ENCODE measurements at places on chromosomes 3 and 15.

- DNase-seq: no peak
These were observed 19.9 kb upstream of the EBLN2 start for GRCh38 chr3:73041537-73041936.

DNA sequence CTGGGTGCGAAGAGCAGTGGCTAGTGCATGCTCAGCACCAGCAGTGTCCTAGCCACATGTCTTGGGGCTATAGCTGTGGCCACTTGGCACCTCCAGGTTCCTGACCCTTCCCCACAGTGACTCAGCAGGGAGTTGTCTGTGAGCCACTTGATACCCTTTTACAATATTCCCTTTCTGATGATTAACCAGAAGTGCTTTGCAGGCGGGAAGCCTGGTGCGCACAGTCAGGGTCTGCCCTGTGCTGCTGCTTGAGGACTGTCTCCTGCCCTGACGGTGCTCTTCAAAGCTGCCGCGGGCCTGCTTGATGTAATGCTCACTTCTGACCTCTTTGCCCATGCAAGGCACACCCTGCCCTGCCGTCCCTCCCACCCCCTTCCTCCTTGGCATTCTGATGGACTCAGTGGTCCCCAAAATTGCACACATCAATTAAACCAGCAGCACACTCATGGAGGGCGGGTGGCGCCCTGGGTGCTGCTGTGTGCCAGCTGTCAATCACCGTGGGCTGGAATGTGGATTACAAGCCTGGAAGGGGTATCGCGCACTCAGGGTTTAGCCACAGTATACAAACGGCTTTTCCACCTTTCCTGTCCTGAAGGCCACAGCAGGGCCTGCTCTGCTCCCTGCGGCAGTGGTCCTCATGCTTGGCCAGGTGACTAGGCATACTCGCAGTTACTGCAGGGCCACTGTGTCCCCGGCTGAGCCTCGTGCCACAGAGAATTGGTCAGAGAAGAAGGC is 40.9 kb upstream of the PCSK6 start:
- no peak for DNase-seq

- peak; percentile 21 for DNase-seq
These were observed 76.0 kb downstream of the TRANK1 start for GRCh38 chr3:36868614-36869436.

- DNase-seq: no peak
These were observed 22.4 kb upstream of the GOLGA6L10 start for GRCh38 chr15:82371656-82372055.

- DNase-seq: no peak
These were observed 2.3 kb downstream of the RARB start for GRCh38 chr3:25430287-25430934.
